Stimulated activated CD8-positive, alpha-beta memory T cell treated with anti-CD3 and anti-CD28 coated beads, Interleukin-15, amount 100 ng/mL, for 24 hours (primary cell): ENCODE measurements at places on chromosomes 3 and 15.

DNA sequence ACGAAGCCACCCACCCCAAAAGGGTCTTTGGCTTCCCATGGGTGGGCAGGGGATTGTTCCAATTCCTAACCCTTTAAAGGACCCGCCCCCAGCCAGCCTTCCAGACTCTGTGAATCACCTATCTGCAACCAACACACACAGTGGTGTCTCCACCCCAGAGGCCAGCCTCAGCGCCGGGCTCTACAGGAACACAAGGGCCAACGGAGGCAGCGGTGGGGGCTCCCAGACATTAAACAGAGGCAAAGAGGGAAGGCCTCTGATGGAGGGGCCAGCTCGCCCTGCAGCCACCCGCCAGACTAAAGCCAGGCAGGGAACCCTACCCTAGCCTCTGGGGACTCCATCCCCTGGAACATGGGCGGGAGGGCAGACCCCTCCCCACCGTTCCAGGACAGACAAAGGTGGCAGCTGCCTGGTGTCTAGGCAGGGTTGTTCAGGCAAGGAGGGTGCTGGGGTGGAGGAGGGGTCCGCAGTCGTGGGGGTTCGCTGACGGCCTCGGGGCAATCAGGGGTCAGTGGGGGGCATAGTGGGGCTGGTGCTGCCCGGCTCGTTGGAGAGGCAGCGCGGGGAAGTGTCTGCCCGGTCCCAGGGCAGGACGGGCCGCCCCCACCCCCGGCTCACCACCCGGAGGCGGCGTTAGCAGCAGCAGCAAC, 448 bp downstream of the SHISA5 start:
- no peak for DNase-seq

- no peak for DNase-seq
Observed at GRCh38 chr15:77032052-77032646, 37.2 kb downstream of the PSTPIP1 start.

GRCh38 chr15:39869254-39869653, 50.8 kb downstream of the GPR176 start:
- DNase-seq, result no peak

DNA sequence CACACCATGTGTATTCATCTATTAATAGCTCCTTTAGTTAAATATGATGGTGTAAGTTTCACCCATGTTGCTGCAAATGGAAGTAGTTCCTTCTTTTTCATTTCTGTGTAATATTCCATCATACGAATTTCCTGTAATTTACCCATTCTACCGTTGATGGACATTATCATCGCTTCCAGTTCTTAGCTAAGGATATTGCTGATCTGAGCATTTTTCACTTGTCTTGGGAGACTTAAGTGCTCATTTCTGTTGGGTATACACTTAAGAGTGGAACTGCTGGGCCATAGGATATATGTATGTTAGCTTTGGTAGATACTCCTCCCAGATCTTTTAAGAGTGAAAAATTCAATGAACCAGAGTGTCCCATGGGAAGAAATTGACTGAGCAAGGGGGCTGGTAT, 11.0 kb downstream of the PLIN1 start:
- DNase-seq, result no peak

- DNase-seq, result peak; percentile 1
Observed at GRCh38 chr3:108914774-108915641, 38.7 kb downstream of the GUCA1C start.

DNA sequence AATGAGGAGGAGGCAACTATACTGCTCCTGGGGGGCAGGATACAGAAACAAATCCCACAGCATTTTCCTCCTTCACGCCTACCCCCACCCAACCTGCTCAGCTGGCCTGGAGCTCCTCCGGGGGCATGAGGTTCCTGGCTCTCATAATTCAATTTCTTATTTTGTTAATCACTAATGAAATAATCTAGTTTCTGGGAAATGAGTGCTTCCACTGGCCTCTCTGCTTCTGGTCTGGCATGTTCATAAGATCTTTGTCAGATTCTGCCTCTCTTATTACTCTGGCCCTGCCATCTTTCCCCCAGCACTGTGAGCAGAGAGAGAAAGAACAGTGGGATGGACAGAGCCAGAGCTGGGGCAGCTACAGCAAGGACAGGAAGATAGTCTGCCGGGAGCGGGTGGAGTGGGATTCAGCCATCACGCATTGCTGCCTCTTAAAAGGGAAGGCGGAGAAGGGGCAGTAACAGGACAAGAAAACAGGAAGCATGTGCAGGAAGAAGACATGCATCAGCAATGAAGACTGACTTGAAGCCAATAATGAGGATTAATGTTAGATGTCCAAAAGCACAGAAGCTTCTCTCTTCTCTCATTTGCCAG, 13.6 kb downstream of the RPAP1 start:
- DNase-seq, result no peak

GRCh38 chr3:50617096-50617791, at the start of gene MAPKAPK3:
Gene MAPKAPK3 (plus strand): TSS chr3:50617151. CDS start chr3:50617566, 415 bp downstream.
- DNase-seq, result peak; percentile 27

- no peak for DNase-seq
Observed at GRCh38 chr3:122198966-122199365, 15.5 kb downstream of the CASR start.

- no peak for DNase-seq
Observed at GRCh38 chr15:77506311-77507142, 85.8 kb downstream of the HMG20A start.

DNA sequence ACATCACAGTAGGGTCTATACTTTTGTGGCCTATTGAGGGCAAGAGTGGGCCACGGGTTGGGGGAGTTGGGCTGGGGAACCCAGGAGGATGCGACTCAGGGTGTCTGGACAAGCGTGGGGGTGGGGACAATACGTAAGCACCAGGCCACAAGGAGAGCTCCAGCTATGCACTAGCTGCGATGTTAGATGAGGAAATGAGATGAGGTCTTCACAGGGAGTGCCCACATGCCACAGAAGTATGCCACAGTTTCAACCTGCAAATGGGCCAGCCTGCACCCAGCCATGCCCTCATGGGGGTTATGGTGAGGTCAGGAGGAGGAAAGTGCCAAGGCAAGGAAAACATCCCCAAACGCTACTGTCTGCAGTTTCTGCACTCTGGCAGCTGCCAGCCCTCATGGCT, 30.5 kb downstream of the CACNA2D2 start:
- no peak for DNase-seq

DNA sequence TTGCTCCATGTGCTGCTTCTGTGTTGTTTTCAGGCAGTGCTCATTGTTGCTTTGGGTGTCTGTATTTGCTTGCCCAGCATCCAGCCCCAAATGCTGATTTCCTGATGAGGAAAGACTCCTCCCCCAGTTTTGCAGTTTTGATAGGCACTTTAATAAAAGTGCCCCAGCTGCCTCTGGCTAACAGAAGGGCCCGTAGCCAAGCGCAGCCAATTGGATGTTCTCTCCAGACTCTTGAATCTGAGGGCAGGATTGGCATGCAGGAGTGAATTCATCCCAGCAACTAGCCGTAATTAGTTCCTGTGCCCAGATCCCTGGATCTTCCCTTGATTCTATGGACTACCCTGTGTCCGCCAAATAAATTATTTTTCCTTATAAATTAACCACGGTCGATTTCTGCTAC, 14.8 kb upstream of the SEMA5B start:
- no peak for DNase-seq

GRCh38 chr15:74124759-74125158, 5.6 kb upstream of the ISLR2 start:
- DNase-seq, result no peak

DNA sequence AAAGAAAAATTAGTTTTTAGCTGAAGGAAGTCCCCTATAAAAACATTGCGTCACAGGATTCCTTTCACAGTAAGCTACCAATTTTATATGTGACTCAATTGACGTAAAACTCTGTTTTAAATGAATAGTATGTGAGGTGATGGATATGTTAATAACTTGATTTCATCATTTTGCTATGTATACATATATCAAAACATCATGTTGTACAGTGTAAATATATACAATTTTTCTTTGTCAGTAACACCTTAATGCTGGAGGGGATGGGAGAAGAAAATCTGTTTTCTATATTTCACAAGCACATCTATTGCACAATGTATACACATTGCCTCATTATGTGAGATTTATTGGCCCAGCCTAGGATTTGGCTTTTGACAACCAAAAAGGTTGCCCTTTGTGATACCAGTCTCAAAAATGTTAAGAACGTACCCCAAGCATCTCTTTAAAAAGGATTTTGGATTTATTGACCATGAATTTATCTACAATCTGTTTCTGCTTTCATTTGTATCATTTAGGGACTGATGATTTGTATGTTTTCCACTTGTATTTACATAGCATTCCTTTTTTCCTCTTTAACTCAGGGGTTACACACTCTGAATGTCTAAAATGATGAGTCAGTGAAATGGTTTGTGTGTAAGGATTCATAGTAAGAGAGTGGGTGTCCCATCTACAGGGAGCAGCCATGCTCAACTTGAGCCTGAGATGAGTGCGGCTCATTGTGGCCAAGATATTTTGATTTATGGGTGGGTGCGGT, 62.6 kb downstream of the CRTC3 start:
- no peak for DNase-seq

- no peak for DNase-seq
Observed at GRCh38 chr3:127803619-127804018, 18.7 kb downstream of the MGLL start.

DNA sequence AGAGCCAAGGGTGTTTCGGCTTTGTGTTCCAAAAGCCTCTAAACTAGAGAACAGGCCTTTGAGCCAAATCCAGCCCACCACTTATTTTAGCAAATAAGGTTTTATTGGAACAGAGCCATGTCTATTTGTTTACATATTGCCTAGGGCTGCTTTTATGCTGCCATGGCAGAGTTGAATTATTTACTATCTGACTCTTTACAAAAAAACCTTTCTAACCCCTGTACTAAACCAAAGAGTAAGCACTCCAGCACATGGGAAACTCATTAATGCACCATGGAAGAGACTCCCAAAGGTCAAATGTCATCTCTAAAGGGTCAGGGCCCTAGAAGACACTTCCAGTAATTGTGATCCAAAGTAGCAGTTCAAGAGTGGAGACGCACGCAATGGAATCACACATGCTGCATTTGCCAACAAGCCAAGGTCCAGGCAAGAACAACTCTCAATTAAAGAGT, 22.3 kb downstream of the OSBPL10 start:
- no peak for DNase-seq

GRCh38 chr3:155963570-155963969, 93.1 kb downstream of the GMPS start:
- DNase-seq, result no peak

GRCh38 chr3:186236357-186237020, 125.5 kb downstream of the DGKG start:
- DNase-seq, result no peak

DNA sequence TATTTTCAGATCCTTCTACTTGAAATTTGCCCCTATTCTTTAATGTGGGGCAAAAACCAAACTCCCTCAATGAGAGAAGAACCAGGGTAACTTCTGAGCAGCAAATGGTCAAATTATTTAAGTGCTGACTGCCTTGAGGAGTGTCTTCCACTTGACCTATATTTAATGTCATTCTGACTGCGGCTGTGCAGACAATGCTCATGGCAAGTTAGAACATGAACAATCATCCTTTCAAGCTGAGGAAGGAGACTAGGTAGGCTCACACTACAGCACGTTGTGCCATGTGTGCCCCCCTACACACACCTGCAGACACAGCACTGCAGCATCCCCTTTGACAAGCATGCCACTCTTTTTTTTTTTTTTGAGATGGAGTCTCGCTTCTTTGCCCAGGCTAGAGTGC, 98.2 kb downstream of the OSBPL10 start:
- DNase-seq, result no peak

DNA sequence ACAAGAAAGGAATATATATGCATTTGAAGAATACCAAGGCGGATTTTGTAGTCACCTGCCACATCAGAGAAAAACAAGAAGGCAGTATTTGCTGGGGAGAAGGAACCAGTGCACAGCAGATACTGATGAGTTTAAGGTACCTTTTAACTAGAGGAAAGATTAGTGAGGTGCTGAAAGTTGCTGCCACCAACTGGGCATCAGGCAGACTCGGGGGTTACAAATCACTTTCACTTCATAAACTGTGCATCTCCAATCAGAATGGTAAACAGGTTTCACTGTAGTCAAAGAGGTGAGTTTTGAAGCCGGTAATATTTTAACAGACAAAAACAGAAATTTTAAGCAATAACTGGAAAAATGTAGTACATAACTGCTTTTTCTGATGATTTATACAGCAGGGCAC, 4.1 kb downstream of the FBN1 start:
- no peak for DNase-seq

- no peak for DNase-seq
Observed at GRCh38 chr3:121152573-121152972, 244.6 kb downstream of the STXBP5L start.

DNA sequence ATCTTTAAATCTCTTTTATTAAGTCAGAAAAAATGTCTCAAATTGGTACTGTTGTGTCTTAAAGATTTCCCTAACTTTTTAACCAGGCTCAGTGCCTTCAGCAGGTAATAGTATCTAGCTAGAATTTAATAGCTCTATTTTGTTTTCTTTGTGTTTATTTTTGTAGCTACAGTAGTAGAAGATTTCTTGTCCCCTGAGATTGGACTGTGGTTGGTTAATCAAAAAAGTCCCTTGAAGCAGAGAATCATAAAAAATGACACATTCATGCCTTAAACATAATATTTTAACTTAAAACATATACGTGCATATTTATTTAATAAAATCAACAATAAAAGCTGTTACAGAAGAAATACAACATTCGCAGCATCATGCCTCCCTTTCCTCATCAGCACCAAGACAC, 102.8 kb downstream of the EEFSEC start:
- no peak for DNase-seq

DNA sequence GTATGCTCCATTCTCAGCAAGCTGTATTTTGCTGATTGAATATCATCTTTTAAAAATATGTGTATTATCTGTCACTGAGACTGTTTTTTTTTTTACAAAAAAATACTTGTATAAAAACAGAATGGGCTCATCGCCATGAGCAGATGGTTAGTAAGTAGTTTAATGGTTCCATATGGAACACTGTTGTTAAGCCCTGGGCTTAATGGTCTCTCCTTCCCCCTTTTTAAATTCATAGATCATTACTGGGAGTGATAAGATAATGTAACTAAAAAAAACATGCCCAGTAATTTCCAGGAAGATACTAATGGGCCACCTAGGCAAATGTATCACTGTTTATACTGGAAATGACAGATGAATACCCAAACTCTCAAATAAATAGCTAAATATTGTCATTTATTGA, 95.3 kb upstream of the TPRG1 start:
- no peak for DNase-seq

DNA sequence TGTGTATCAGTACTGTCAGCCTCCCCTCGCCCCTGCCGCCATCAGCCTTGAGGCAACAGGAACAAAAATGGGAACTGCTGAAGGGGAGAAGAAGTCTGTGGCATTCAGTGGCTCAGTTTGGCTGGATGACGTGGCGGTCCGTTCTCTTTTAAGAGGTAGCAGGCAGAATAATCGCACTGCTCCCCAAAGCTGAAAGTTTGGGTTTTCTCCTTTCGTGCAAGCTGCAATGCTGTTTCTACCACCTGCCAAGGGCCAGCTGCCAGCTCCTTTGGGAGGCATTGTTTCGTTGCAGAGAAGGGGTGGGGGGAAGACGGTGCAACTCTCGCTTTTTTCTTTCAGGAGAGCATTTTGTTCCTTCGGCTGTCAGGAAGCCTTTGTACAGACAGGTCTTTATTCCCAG, 369.6 kb upstream of the RORA start:
- no peak for DNase-seq
